ENCODE measurements at places on chromosomes 1 and 21. TPM values are rescaled to one million over a fixed set of nuclear protein-coding genes. Genes with fewer than 3 reads are reported as not detected.

DNA sequence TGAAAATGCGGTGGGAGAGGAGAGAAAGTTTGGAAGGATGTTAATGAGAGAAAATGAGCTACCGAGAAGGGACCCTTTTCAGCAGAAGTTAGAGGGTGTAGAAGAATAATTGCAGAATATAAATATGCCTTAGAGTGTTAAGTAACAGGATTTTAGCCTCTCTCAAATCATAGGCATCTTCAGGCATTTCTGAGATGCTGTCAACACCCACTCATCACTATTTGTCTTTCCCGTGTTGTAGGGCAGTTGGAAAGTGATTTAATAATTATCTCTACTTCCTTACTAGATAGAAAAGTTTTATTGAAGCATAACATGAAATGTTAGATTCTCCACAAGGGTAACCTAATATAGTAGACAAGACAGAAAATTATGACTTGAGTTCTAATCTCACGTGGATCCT lies 96.4 kb upstream of the RGS4 start:
- no peak overlapping the region for H3K27ac ChIP-seq
- no peak overlapping the region for H3K4me3 ChIP-seq
- H3K27me3 ChIP-seq = no peaks in the 10 kb centered on the region
- DNase-seq = no peak

SPRR1B gene
- total RNA-seq = not detected

- DNase-seq = no peak
- H3K36me3 ChIP-seq = no peaks in the 10 kb centered on the region
- H3K4me1 ChIP-seq = peaks cover 28% of the 10 kb centered on the region
Measured at GRCh38 chr21:43927591-43928221, 62.7 kb downstream of the AGPAT3 start.

GRCh38 chr21:17610911-17611310 lies 1.8 kb downstream of the BTG3 start:
- no peaks in the 10 kb centered on the region for H3K27me3 ChIP-seq
- DNase-seq = peak; percentile 36
- H3K27ac ChIP-seq = peak overlapping the region; percentile 95
- peak overlapping the region; percentile 13 for H3K4me3 ChIP-seq
- H3K4me1 ChIP-seq = peaks cover 20% of the 10 kb centered on the region

GRCh38 chr1:78650114-78650660 lies 556 bp downstream of the IFI44 start:
- H3K27me3 ChIP-seq = no peaks in the 10 kb centered on the region
- no peak overlapping the region for H3K4me3 ChIP-seq
- H3K36me3 ChIP-seq = no peaks in the 10 kb centered on the region
- no peak for DNase-seq

DPT gene
- total RNA-seq = 13.5 TPM

DNA sequence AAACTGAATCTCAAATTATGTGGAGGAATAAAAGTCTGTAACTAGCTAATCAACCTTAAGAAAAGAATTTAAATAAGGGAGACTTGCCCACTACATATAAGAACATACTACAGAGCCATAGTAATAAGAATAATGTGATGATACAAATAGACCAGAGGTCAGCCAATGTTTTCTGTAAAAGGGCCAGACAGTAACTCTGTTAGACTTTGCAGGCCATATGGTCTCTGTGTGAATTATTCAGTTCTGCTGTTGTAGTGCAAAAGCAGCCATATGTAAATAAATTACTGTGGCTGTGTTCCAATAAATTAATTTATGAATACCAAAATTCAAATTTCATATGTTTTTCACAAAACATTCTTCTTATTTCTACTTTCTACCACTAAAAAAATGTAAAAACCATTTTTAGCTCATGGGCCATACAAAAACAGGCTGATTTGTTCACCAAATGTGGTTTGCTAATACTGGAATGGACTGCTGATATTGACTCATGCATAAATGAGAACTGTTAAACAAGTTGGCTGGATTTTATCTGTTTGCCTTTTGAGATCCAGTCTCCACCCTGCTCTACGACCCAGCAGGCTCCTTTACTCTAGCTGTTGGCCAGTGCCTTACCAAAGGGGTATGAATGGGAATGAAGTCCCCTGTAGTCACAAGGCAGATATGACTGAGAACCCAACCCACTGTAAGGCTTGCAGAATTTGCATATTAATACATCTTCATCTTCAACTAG lies 98.2 kb upstream of the ZNHIT6 start:
- no peak for DNase-seq
- no peaks in the 10 kb centered on the region for H3K27me3 ChIP-seq
- H3K27ac ChIP-seq = no peak overlapping the region

DNA sequence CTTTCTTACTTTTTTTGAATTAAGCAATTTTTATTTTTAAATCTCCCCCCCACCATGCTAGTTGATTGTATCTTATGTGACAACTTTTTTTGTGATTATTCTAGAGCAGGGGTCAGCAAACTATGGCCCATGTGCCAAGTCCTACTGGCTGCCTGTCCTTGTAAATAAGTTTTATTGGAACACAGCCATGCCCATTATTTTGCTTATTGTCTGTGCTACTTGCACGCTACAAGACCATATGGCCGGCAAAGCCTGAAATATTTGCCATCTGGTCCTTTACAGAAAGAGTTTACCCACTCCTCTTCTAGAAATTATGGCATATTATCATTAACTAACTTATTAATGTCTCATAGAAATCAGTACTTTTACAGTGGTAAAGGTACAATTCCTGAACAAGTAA lies 51.7 kb downstream of the AK5 start:
- no peak overlapping the region for H3K27ac ChIP-seq
- H3K4me3 ChIP-seq = no peak overlapping the region
- no peak for DNase-seq
- H3K4me1 ChIP-seq = no peaks in the 10 kb centered on the region
- H3K27me3 ChIP-seq = no peaks in the 10 kb centered on the region

DNA sequence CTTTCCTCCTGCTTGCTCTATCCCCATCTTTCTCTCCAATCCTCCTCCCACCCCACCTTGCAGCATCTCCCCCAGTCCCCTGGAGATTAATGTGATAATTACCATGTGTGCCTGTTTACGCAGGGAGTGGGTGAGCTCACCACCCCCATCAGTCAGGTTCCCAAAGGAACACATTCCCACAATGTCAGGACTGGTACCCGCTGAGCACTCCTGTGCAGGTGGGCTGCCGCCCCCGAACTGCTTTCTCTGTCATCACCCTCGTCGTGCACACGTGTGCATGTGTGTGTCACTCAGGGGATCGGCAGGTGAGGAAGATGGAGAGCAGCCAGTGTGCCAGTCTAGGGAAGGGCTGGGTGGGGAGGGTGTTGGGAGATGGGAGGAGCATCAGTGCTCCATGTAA lies 163.4 kb downstream of the CACNA1E start:
- no peaks in the 10 kb centered on the region for H3K36me3 ChIP-seq
- H3K27ac ChIP-seq = no peak overlapping the region
- peaks cover 4% of the 10 kb centered on the region for H3K27me3 ChIP-seq

DNA sequence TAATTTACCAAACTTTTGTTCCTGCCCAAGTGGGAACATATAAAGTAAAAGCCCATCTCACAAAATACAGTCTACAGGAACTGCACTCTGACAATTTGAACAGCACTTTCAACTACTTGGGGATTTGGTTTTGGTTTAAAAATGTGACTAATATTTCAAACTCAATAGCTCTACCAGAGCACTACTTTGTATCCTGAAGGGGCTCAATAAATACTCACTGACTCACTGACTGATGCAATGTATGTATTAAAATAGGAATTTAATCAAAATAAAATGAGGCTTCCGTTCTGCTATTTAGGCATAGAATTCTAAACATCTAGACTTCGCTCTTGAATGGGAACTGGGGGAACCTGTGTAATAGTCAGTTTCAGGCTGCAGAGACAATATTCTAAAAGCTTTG lies 21.9 kb downstream of the EFCAB14 start:
- DNase-seq = no peak
- no peaks in the 10 kb centered on the region for H3K4me1 ChIP-seq
- no peaks in the 10 kb centered on the region for H3K27me3 ChIP-seq
- H3K36me3 ChIP-seq = peaks cover 4% of the 10 kb centered on the region

DNA sequence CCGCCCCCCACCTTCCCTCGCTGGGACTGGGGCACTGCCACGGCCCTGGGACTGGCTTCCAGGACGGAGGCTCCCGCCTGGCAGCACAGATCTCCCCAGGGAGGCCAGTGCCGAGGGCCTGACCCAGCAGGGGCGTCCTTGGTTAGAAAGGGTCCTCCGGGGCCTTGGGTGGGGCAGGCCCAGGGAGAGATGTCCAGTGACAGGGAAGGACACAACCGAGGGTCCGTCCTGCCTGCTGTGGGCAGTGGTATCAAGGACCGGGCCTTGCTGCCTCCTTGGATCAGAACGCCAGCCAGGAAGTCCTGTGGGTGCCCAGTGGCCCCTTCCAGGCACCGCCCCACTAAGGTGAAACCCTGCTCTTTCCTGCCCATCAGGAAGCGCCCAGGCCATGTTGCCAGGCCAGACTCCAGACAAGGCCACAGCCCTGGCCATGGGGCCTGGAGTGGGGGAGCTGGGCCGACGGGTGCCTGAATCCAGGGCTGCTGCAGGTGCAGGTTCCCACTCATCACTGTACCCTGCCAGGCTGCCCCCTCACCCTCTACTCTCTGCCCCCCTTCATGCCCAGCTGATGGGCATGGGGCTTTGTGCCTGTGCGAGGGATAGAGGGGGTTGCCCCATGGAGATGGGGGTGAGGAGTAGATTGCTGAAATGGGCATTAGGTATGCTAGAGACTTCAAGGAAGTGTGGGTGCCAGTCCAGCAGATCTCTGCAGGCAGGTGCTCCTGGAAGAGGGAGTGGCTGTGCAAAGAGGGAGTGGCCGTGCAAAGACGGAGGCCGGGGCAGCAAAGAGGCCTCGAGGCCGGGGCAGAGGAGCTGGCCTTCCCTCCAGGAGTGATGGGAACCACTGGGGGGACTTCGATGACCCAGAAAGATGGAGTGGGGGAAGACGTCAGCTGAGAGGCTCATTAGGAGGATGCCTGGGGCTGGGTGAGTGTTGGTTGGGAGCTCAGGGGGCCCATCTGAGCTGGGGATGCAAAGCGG lies 2.2 kb upstream of the PRKCZ start:
- no peaks in the 10 kb centered on the region for H3K36me3 ChIP-seq
- H3K4me1 ChIP-seq = peaks cover 31% of the 10 kb centered on the region
- DNase-seq = no peak
- peaks cover 3% of the 10 kb centered on the region for H3K27me3 ChIP-seq
- peak overlapping the region; percentile 71 for H3K27ac ChIP-seq

- no peak overlapping the region for H3K4me3 ChIP-seq
- no peak overlapping the region for H3K27ac ChIP-seq
Measured at GRCh38 chr1:17665950-17666720, 89.0 kb upstream of the ACTL8 start.

GRCh38 chr21:24183077-24183476 lies 1424.2 kb downstream of the MRPL39 start:
- no peaks in the 10 kb centered on the region for H3K4me1 ChIP-seq
- H3K27ac ChIP-seq = no peak overlapping the region
- no peak overlapping the region for H3K4me3 ChIP-seq
- no peaks in the 10 kb centered on the region for H3K27me3 ChIP-seq

DNA sequence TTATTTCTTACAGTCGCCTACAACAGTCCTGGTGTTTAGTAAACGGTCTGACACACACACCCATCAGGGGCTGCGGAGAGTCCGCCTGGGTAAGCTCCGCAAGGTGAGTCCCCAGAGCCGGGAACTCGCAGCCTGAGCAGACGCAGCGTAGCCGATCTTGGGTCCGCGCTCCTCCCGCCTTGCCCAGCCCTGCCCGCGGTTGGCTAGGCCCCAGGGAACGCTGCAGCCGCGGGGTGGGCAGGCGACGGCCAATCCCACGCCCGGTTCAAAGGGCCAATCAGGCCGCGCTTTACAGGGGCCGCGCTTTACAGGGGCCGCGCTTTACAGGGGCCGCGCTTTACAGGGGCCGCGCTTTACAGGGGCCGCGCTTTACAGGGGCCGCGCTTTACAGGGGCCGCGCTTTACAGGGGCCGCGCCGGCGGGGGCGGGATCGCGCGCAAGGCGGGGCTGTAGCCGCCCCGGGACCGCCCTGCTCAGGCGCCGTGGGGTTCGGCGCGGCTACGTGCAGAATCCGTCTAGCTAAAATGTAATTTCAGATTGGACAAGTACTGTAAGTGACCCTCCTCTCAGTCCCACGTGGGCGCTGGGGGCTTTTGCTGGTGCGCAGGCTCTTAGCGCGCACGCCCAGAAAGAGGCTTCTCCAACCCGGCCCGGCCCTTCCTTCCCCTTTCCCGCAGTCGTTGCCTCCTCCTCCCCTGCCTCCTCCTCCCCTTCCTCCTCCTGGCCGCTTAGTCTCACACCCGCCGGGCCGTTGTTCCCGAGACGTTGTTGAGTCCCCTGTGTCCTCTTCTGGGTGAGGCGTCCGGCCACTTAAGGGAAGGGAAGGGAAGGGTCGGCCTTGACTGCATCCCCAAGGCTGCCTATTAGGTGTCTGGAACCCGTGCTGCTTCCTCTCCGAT lies at the start of gene FGGY:
TSS of gene FGGY (plus strand) at position 737 of the 899 bp plus-strand sequence. CDS start 24,456 bp downstream, outside the sequence.
- no peaks in the 10 kb centered on the region for H3K27me3 ChIP-seq
- peaks cover 16% of the 10 kb centered on the region for H3K4me1 ChIP-seq
- H3K4me3 ChIP-seq = peak within 1 kb of the TSS; percentile 22
- DNase-seq = peak; percentile 98
- no peaks in the 10 kb centered on the region for H3K36me3 ChIP-seq
- peak within 1 kb of the TSS; percentile 99 for H3K27ac ChIP-seq

- peak overlapping the region; percentile 81 for H3K27ac ChIP-seq
- H3K4me1 ChIP-seq = peaks cover 23% of the 10 kb centered on the region
- H3K4me3 ChIP-seq = no peak overlapping the region
- no peaks in the 10 kb centered on the region for H3K27me3 ChIP-seq
Measured at GRCh38 chr1:88984569-88984968, 7.9 kb downstream of the KYAT3 start.

- H3K4me3 ChIP-seq = no peak overlapping the region
- H3K36me3 ChIP-seq = no peaks in the 10 kb centered on the region
- no peaks in the 10 kb centered on the region for H3K27me3 ChIP-seq
- no peaks in the 10 kb centered on the region for H3K4me1 ChIP-seq
- no peak for DNase-seq
- H3K27ac ChIP-seq = peak overlapping the region; percentile 25
Measured at GRCh38 chr1:243420946-243421685, 165.3 kb downstream of the SDCCAG8 start.

- H3K36me3 ChIP-seq = no peaks in the 10 kb centered on the region
- H3K4me3 ChIP-seq = no peak overlapping the region
- no peak overlapping the region for H3K27ac ChIP-seq
- DNase-seq = no peak
- peaks cover 5% of the 10 kb centered on the region for H3K27me3 ChIP-seq
Measured at GRCh38 chr1:60865166-60865565, 217.2 kb upstream of the NFIA start.

- H3K4me3 ChIP-seq = no peak overlapping the region
- H3K27ac ChIP-seq = no peak overlapping the region
- no peaks in the 10 kb centered on the region for H3K36me3 ChIP-seq
Measured at GRCh38 chr1:42144711-42145388, 8.4 kb upstream of the GUCA2B start.

DNA sequence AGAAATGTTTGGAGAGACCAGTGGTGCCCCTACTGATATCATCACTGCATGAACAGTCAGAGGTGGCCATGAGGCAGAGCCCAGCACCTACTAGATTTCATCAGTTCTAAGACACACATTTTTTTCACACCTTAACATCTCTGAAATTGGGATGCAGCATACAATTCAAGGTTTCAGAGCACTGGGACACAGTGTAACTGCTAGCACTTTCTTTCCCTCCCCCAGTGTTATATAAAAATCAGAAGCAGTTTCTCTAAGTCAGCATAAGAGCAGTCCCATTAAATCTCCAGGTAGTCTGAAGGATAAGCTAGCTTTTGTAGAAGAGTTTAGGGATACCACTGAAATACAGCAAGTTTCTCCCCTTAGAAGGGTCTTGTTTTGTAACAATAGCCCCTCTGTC lies 10.0 kb upstream of the ANGPTL7 start:
- H3K27ac ChIP-seq = no peak overlapping the region
- no peaks in the 10 kb centered on the region for H3K36me3 ChIP-seq
- H3K27me3 ChIP-seq = no peaks in the 10 kb centered on the region
- no peak overlapping the region for H3K4me3 ChIP-seq

- H3K4me3 ChIP-seq = no peak overlapping the region
- H3K4me1 ChIP-seq = no peaks in the 10 kb centered on the region
- H3K27ac ChIP-seq = no peak overlapping the region
- no peak for DNase-seq
Measured at GRCh38 chr1:66370462-66370971, 163.4 kb upstream of the SGIP1 start.

Data from hepatocyte (in vitro differentiated cells).